ENCODE measurements at places on chromosomes 7 and 10. TPM values are rescaled to one million over a fixed set of nuclear protein-coding genes. Genes with fewer than 3 reads are reported as not detected.

Gene LUC7L2
- 53.1 TPM for total RNA-seq

Gene NUTM2D
- 0.54 TPM for total RNA-seq

DNA sequence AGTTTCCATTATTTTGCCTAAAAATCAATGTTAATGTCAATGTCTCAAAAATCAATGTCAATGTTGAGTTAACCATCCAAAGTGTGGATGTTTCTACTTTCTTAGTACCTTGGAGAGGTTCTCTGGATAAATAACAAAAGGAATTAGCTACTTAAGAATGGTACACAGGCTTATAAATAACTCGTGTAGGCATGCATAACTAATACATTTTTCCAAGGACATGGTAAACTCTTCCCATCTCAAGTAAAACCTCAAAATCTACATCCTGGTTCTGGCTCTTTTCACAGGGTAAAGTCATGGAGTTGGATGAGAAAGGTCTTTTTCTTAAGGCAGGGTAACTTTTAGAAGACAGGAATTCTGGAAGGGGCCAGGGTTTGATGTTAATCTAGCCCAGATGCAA is 59.9 kb downstream of the CAV1 start:
- no peak for DNase-seq

- no peak for DNase-seq
These were observed 12.3 kb downstream of the MRPS24 start for GRCh38 chr7:43856996-43857395.

DNA sequence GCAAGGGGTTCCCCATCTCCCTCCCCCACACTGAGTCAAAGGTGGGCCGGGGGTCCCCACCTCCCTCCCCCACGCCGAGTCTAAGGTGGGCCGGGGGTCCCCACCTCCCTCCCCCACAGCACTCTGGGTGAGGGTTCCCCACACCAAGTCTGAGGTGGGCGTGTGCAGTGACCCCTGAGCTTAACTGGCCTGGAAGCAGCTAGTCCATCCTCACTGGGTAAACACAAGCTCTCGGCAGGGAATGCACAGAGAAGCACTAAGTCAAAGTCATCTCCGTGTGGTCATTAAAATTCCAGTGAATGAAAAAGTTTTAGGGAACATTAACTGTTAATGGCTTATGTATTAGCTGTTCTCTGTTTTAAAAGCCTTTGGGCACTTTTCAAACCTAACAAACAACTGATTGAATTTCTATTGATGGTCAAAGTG is 43.7 kb upstream of the PRKAR1B start:
- no peak for DNase-seq

DNA sequence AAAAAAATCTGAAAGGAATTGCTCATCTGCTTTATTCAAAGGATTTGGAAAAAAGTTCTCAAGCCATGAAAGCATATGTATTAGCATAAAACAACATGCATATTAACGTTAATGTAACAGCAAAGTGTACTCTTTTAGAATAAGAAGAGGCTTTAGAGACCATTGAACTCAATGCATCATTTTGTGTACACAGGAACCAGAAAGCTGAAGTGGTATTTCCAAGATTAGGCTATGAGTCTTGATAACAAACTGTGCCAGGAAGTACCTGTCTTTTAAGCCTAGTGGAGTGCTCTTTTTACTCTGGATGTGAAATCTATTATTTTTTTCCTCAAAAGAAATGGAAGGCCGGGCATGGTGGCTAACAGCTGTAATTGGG is 164.2 kb downstream of the THSD7A start:
- no peak for DNase-seq

DNA sequence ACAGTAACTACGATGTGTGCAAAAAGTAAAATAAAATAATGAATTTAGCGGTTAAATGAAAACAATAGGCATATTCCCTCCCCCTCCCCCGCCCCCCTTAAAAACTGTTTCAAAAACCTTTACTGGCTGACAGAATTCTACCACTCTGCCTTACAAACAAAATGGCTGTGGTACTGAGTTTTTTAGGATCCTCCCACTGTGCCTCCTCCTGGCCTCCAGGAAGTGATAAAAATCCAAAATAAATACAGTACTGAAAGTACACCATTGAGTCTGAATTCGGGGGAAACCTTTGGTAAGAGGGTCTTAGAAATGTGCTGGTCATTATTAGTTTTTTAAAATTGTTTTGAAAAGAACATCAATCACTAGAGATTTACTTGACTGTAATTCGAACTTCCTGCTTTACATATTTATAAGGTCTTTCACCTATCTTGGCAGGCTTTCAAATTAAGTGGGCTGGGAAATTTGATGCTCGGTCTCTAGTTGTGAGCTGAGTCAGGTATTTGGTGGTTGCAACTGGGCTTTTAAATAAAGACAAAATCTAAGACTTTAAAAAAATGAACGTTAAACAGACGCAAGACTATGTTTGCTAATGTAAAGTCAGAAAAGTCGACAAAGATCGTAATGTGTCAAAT is 32.5 kb upstream of the EPC1 start:
- DNase-seq: peak; percentile 69

DNA sequence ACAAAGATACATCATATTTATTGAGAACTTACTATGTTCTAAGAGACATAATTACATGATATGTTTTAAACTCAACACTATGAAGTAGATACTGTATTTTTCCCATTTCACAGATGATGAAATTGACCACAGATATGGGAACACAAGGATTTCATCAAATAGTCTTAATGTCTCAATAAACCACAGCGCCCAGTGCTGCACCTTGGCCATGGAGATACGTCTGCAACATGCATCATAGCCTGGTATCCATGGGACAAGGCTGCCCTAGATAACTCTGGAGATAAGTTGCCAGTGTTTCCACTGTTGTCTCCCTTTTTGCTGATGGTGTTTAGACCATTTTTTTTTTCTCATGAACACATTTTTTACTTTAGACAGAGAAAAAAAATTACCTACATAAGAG is 97.5 kb downstream of the GNAT3 start:
- DNase-seq: no peak

DNA sequence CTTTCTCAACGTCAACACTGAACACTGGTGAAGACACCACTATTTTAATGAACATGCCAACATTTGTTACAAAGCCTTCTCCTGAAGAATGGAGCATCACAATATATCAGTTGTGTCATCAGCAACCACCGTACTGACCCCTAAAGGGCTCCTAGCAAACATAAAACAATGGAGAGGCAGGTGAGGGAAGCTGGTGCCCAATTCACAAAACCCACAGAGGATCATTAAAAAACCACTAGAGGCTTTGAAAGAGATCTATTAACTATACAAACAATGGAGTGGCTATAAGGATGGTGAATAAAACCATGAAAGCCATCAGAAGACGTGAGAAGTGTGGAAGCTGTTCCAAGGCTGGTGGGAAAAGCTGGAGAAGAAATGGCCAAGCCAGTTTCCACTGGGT is 150.8 kb downstream of the FAM107B start:
- DNase-seq: no peak

DNA sequence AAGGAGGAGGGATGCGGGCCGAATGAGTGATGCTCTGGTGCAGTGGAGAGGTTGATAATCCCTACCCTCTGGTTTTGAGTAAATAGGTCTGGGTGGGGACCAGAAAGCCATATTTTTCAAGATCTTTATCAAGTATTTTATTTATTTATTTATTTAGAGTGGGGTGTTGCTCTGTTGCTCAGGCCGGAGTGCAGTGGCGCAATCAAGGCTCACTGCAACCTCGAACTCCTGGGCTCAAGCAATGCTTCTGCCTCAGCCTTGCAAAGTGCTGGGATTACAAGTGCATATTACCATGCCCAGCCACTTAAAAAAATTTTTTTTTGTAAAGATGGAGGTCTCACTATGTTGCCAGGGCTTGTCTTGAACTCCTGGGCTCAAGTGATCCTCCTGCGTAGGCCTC is 21.6 kb downstream of the SVIL start:
- no peak for DNase-seq

GRCh38 chr7:142440219-142440905 is 182.5 kb upstream of the PRSS58 start:
- no peak for DNase-seq

DNA sequence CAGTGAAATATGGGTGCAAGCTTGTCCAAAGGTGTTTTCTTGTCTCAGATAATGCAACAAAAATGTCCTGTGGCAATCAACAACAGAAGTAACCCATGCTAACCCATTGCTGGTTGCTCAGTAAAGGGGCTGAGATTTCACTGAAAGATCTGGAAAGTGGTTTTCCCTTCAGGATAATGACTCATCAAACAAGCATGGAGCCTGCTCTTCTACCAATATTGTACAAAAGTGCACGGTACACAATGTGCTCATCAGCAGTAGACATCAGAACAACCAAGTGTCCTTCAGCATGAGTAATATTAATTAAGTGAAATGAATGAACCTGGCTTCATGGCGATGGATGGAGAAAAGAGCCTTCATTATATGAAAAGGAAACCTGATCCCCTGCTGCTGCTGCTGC is 287.1 kb upstream of the NEBL start:
- DNase-seq: no peak
